ENCODE measurements at places on chromosomes 7 and 10.
A peak's percentile ranks its signal among the peaks of the same experiment; 100 is the strongest.

DNA sequence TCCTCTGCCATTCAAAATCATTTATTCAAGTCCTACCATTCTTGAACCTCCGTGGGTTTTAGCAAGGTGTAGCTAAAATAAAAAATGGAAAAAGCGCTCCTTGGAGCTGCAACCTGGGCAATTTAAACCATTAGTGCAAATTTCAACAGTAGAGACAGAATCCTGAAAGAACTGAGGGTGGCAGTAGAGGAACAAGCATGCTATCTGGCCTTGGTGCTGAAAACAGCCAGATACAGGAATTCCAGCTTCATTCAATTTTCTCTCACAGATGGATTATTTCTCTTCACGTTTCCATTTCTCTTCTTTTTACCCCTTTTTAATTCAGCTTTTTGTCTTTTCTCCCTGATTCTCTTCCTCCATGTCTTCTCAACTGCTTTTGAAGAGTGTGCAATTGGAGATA, 77.7 kb downstream of the OTUD1 start:
- peaks cover 2% of the 10 kb centered on the region for H3K36me3 ChIP-seq
- peaks cover 25% of the 10 kb centered on the region for H3K27me3 ChIP-seq
- H3K4me3 ChIP-seq: no peak overlapping the region

DNA sequence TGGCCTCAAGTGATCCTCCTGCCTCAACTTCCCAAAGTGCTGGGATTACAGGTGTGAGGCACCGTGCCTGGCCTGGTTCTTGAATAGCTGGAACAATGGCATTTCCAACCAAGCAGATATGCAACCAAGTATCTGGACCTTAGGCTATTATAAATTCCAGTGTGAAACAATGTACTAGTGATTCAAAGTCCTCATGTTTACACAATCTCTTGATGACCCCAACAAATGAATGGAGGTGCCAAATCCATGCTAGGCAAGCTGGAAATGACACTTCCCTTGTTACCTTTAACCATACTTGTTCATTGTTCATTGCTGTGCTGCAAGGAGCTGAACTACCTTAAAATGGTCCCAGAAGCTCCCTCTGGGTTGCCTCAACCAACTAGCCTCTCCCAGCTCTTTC, 282.2 kb upstream of the KLF14 start:
- H3K4me1 ChIP-seq: peaks cover 56% of the 10 kb centered on the region
- H3K27me3 ChIP-seq: no peaks in the 10 kb centered on the region
- H3K27ac ChIP-seq: peak overlapping the region; percentile 26
- no peak for DNase-seq

GRCh38 chr7:108062250-108063014, 59.5 kb upstream of the LAMB1 start:
- peaks cover 9% of the 10 kb centered on the region for H3K27me3 ChIP-seq
- DNase-seq: no peak
- no peaks in the 10 kb centered on the region for H3K4me1 ChIP-seq
- no peak overlapping the region for H3K4me3 ChIP-seq

- H3K27ac ChIP-seq: no peak overlapping the region
- peaks cover 10% of the 10 kb centered on the region for H3K4me1 ChIP-seq
- H3K36me3 ChIP-seq: no peaks in the 10 kb centered on the region
- H3K4me3 ChIP-seq: no peak overlapping the region
These were observed 5.1 kb upstream of the ADAMTS14 start for GRCh38 chr10:70666960-70667798.

DNA sequence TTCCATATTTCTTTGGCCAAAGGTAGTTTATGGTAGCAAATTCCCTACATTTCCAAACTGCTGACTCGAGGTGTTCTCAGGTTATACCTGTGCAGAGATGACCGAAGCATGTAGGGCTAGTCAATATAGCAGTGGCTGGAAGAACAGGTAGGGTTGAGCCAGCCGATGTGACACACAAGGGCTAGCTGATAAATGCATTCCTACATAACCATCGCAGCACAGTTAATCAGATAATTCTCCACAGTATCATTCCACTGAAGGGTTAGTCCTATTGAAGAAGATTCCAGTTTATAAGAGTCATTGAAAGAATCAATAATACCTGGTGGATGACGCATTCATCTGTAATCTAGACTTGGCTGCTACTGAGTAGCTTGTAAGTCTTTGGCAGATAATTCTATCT, 220.0 kb downstream of the KIF20B start:
- no peak overlapping the region for H3K27ac ChIP-seq
- H3K27me3 ChIP-seq: no peaks in the 10 kb centered on the region
- peaks cover 7% of the 10 kb centered on the region for H3K36me3 ChIP-seq

- no peaks in the 10 kb centered on the region for H3K36me3 ChIP-seq
- DNase-seq: no peak
- H3K27me3 ChIP-seq: peaks cover 12% of the 10 kb centered on the region
- H3K4me1 ChIP-seq: no peaks in the 10 kb centered on the region
- H3K4me3 ChIP-seq: no peak overlapping the region
- no peak overlapping the region for H3K27ac ChIP-seq
These were observed 90.2 kb downstream of the GPR85 start for GRCh38 chr7:112996331-112996871.

GRCh38 chr10:46227571-46227935, 59.2 kb upstream of the ANTXRL start:
- DNase-seq: no peak

DNA sequence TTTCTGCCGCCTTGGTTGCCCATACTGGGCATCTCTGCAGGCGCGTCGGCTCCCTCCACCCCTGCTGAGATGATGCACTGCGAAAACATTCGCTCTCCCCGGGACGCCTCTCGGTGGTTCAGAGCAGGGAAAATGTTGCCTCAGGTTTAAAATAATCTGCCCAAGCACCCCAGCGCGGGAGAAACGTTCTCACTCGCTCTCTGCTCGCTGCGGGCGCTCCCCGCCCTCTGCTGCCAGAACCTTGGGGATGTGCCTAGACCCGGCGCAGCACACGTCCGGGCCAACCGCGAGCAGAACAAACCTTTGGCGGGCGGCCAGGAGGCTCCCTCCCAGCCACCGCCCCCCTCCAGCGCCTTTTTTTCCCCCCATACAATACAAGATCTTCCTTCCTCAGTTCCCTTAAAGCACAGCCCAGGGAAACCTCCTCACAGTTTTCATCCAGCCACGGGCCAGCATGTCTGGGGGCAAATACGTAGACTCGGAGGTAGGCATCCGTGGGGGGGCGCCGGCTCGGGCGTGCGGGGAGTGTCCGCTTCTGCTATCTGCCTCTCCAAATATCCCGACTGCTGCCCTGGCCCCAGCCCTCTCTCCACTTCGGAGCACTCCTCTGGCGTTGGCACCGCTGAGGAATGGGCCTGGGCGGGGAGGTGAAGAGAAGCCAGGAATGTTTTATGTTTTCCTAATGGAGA, at the start of gene CAV1:
Gene CAV1 (plus strand): TSS at position 428 of the 689 bp plus-strand sequence. CDS start 27 bp downstream, at position 455.
- no peak for DNase-seq
- H3K36me3 ChIP-seq: no peaks in the 10 kb centered on the region
- peaks cover 19% of the 10 kb centered on the region for H3K4me1 ChIP-seq
- H3K4me3 ChIP-seq: peak within 1 kb of the TSS; percentile 93
- H3K27me3 ChIP-seq: peaks cover 47% of the 10 kb centered on the region

DNA sequence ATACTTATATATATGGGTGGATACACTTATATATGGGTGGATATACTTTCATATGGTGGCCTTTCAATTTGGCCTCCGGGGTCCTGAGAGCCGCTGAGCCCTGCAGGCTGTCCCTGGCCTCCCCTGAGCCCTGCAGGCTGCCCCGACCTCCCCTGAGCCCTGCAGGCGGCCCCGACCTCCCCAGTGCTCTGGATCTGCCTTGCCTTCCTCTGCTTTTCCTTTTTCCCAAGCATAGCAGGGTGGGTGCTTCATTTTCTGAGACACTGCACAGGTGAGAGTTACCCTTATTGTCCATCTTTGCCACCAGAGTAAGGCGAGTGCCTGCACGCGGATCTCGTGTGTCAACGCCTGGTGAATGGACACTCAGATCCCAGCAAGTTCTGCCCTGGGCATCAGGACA, 106.6 kb downstream of the VIPR2 start:
- peaks cover 6% of the 10 kb centered on the region for H3K27me3 ChIP-seq
- no peak overlapping the region for H3K4me3 ChIP-seq
- no peaks in the 10 kb centered on the region for H3K4me1 ChIP-seq
- H3K27ac ChIP-seq: no peak overlapping the region
- DNase-seq: no peak

GRCh38 chr10:114694752-114695151, 36.7 kb upstream of the ABLIM1 start:
- H3K4me3 ChIP-seq: no peak overlapping the region
- no peak overlapping the region for H3K27ac ChIP-seq
- peaks cover 11% of the 10 kb centered on the region for H3K27me3 ChIP-seq
- no peak for DNase-seq
- no peaks in the 10 kb centered on the region for H3K4me1 ChIP-seq

DNA sequence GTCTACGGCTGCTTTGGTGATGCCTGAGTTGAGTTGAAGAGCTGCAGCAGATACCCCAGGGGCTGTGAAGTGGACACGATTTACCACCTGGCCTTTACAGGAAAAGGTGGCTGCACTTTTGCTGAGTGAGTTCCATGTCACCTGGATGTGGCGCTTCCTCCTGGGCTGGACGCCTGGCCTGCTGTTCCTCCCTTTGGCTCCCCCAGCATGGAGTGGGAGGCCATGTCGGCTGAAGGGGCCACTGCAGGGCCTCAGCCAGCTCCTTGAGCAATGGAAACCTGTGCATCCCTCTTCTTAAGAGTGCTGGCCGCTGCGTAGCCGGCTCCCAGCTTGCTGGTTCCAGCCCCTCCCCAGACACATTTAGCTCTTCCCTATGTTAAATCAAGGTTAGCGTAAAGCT, 221.0 kb downstream of the GLRX3 start:
- no peaks in the 10 kb centered on the region for H3K4me1 ChIP-seq
- no peaks in the 10 kb centered on the region for H3K36me3 ChIP-seq
- no peak for DNase-seq
- no peaks in the 10 kb centered on the region for H3K27me3 ChIP-seq

DNA sequence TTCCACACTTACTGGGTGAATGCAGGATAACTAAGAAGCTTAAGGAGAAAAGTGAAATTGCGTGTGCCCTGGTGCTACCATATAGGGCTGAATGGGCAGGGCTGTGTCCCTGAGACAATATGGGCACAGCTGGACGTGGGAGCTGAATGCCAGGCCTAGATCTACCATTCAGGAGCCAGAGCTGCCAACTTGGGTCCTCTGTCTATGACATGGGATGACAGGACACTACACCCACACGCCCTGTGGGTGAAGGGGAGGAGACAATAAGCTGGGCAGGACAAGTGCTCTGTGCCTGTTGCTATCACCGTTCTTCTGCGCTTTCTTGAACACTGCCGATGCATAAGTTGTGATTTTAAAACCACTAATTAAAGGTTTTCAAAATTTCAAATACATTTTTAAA, 293.9 kb downstream of the TNS3 start:
- no peak overlapping the region for H3K27ac ChIP-seq
- peaks cover 25% of the 10 kb centered on the region for H3K36me3 ChIP-seq
- no peak for DNase-seq
- H3K27me3 ChIP-seq: no peaks in the 10 kb centered on the region
- peaks cover 16% of the 10 kb centered on the region for H3K4me1 ChIP-seq

GRCh38 chr10:50809596-50809995, 69.9 kb downstream of the ASAH2B start:
- H3K27me3 ChIP-seq: no peaks in the 10 kb centered on the region
- no peak overlapping the region for H3K4me3 ChIP-seq
- no peak overlapping the region for H3K27ac ChIP-seq
- no peaks in the 10 kb centered on the region for H3K36me3 ChIP-seq
- no peaks in the 10 kb centered on the region for H3K4me1 ChIP-seq
- no peak for DNase-seq

DNA sequence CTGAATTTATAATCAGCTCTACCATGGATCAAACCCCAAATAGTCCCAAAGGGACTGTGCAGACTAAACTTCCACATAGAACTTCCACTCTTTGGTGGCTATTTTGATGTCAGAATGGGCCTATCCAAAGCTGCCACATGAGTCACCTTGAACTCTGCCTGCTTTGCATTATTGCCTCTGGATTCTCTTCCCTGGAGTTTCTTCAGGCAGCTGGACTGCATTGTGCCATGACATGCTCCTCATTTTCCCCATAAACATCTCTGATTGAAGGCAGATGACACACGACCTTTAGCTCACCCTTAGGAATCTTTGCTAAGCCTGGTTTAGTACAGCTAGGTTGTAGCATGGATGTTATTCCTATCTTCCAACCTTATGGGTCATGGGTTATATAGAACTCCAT, 251.7 kb downstream of the FZD1 start:
- H3K27ac ChIP-seq: no peak overlapping the region
- H3K36me3 ChIP-seq: no peaks in the 10 kb centered on the region
- no peaks in the 10 kb centered on the region for H3K4me1 ChIP-seq

GRCh38 chr7:103391976-103392375, 44.5 kb downstream of the PSMC2 start:
- H3K4me3 ChIP-seq: no peak overlapping the region
- H3K27ac ChIP-seq: no peak overlapping the region
- no peaks in the 10 kb centered on the region for H3K36me3 ChIP-seq
- H3K27me3 ChIP-seq: peaks cover 21% of the 10 kb centered on the region
- no peak for DNase-seq

DNA sequence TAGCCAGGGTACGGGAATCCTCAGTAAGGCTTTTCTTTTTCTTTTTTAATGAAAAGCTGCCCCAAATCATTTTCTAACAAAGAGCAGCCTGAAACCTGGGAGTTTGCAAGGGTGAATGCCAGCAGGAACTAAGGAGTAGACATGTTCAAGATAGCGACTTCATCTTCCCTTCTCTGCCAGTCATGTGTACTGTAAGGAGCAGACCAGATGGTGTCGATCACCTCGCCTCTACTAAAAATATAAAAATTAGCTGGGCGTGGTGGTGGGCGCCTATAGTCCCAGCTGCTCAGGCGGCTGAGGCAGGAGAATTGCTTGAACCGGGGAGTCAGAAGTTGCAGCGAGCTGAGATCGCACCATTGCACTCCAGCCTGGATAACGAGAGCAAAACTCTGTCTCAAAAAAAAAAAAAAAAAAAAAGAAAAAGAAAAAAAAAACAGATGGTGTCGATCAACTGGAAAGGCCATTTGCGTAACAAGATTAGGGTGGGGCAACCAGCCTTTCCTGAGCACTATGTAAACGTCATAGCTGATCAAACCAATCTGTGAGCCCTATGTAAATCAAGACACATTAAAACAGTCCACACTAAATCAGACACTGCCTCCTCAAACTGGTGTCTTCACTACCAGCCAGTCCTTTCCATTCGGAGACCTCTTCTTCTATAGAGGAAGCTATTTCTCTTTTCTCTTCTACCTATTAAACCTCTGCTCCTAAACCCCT, 33.8 kb downstream of the NOLC1 start:
- DNase-seq: no peak
- H3K4me1 ChIP-seq: peaks cover 15% of the 10 kb centered on the region
- H3K36me3 ChIP-seq: no peaks in the 10 kb centered on the region
- H3K4me3 ChIP-seq: no peak overlapping the region
- H3K27me3 ChIP-seq: peaks cover 2% of the 10 kb centered on the region

GRCh38 chr10:104614245-104614831, 26.8 kb upstream of the SORCS3 start:
- H3K27ac ChIP-seq: no peak overlapping the region
- H3K27me3 ChIP-seq: peaks cover 29% of the 10 kb centered on the region
- no peaks in the 10 kb centered on the region for H3K36me3 ChIP-seq

DNA sequence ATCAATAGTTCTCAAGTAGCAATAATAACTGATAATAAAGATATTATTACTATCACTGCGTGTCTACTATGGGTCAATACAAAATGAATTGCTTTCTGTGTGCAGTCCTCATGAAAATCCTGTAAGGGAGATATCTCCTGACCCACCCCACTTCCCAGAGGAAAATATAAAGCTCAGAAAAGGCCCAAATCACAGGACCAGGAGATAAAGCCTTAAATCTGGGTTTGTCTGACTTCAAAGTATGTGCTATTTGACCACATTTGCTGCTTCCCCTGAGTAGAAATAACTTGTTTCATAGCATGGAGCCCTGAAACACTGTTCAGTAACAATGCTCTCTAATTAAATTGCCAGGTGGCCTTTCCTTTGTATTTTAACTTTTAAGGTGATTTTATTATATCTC, 174.1 kb downstream of the JAZF1 start:
- H3K4me3 ChIP-seq: no peak overlapping the region
- H3K27me3 ChIP-seq: no peaks in the 10 kb centered on the region
- peaks cover 11% of the 10 kb centered on the region for H3K36me3 ChIP-seq
- DNase-seq: no peak
- H3K27ac ChIP-seq: no peak overlapping the region
